Germinal center (tissue), 1 donor: ENCODE measurements at places on chromosomes 2 and 18.

DNA sequence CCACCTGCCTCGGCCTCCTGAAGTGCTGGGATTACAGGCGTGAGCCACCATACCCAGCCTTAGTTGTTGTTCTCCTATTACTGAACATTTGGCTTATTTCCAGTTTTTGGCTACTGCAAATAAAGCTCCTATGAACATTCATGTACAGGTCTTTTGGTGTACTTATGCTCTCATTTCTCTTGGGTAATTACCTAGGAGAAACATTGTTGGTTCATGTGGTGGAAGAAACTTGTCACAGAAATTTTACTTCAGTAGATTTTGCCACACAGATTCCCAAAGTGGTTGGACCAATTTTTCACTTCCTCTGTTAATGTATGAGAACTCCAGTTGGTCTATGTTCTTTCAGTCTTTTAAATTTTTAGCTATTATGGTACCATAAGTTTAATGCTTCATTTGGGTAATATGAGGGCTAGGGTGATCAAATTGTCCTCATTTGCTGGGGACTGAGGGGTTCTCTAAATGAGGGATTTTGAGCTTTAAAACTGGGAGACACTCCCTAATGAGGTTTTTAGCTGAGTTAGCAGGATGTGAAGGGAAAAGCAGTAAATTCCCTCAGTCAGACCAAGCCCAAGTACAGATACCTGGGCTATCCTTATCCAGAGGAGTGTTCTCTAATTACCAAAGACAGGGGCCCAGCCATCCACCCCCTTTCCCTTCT lies 33.9 kb downstream of the MTA3 start:
- no peak for DNase-seq

DNA sequence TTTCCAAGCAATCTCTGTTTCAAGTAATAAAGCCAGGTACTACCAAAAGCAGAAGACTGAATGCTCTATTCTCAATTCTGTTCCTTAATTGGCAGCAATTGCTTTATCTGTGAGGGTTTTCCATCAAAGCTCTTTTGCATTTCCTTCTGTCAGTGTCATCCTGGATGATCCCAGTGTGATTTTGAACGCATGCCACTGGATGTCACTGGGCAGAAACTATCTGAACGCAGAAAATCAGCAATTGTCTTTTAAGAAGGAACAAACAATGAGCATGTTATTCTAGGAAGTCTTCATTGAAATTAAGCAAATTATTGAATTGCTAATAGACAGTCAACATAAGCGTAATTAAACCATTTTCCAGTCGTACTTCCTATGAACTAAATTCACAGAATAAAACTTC lies 259.0 kb upstream of the REG3G start:
- no peak for DNase-seq

DNA sequence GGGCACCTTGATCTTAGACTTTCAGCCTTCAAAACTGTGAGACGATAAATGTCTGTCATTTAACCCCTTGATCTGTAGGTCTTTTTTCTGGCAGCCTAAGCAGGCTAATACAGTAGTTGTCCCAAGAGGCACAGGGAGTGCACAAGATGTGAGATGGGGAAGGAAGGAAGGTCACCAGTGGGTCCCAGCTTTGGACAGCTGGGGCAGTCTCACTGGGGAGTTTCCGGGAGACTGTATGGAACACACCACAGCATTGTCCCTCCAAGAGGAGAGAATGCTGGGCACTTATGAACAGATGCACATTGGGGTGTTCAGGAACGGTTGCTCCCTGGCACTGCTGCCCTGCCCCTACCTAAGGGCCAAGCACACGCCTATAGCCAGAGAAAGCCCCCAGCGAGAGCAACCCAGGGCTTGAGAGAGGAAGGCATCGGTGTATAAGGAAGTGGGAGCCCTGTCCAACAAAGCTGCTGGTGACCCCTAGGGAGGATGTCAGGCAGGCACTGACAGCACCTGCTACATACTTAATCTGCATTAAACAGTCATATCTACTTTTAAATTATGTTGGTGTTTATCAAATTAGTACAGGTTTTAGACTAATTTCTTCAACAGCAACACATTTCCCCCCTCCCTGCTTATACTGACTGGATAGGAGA lies 11.6 kb upstream of the NCK2 start:
- peak; percentile 66 for DNase-seq

DNA sequence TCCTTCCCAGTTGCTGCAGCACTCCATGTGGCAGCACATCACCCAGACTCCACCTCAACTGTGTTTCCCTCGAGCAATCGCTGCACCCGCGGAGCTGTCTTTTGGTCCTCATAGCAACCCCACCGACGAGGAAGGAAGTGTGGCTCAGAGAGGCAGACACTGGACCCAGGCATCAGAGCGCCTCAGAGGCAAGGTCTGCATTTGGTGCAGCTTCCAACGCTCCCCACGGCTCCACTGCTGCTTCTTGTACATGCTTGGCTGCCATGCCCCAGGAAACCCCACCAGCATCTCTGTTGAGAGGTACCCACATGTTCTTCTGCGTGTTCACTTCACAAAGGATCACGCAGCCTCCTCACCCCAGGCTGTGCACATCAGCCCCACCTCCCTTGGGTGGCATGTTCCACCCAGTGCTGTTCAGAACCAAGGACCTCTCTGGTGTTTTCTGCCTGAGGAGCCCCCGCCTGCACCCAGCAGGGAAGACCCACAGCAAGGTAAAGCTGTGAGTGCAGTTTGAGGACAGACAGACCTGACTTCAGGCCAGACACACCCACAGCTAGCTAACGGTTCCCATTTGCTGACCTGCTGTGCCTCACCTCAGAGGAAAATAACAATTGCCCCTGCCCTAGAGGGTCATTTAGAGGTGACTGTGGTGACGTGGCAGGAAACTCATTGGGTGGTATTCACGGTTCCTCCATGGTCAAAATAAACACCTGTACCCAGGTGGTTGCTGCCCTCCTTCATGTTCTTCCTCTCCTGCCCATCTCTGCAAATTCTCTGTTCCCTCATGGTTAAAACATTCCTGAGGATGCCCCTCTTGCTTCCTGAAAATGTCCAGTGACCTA lies 326.3 kb upstream of the MYT1L start:
- no peak for DNase-seq

GRCh38 chr2:198545411-198545810 lies 741.0 kb downstream of the PLCL1 start:
- DNase-seq, result no peak

DNA sequence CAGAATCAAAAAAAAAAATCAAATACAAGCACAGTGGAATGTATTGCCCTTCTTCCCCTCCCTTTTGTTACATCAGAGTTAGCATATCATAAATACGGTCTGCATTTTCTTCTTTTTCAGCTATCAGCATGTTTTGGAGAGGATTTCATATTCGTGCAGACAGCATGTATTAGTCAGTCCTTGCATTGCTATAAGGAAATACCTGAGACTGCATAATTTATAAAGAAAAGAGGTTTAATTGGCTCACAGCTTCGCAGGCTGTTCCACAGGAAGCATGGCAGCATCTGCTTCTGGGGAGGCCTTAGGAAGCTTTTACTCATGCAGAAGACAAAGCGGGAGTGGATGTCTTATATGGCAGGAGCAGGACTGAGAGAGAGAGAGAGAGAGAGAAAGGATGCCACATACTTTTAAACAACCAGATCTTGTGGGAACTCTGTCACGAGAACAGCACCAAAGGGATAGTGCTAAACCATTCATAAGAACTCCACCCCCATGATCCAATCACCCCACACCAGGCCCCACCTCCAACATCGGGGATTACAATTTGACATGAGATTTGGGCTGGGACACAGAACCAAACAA lies 8.9 kb downstream of the IL1B start:
- DNase-seq, result no peak

DNA sequence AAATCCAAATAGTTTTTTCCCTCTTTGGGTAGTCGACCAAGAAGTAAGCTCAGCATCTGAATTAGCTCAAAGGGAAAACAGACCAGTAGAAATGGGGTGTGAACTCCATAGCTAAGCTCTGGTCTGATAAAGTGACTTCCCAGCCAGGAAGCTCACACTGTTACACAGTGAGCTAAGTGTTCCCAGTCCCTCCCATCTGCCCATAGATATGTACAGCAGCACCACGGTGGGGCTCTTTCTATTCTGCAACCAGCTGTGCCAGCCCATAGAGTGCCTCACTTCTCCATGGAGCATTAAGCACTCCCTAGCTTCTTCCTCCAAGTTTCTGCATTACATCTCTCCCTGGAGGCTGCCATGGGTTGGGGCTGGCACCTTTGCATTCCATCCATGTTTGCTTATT lies 27.6 kb upstream of the NEMP2 start:
- DNase-seq, result no peak

DNA sequence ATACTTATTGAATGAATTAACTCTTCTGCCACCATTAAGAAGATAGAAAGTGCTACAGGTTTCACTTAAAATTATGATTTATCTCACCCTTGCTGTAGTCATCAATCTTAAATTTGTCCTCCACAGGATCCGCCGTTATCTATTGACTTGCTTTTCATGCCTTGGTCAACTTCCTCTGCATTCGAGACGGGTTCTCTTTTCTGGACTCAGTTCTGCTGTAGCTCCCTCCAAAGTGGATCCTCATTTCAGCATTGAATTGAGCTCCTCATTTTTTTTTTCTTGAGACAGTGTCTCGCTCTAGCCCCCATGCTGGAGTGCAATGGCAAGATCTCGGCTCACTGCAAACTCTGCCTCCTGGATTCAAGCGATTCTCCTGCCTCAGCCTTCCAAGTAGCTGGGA lies 27.6 kb downstream of the INPP5D start:
- no peak for DNase-seq

DNA sequence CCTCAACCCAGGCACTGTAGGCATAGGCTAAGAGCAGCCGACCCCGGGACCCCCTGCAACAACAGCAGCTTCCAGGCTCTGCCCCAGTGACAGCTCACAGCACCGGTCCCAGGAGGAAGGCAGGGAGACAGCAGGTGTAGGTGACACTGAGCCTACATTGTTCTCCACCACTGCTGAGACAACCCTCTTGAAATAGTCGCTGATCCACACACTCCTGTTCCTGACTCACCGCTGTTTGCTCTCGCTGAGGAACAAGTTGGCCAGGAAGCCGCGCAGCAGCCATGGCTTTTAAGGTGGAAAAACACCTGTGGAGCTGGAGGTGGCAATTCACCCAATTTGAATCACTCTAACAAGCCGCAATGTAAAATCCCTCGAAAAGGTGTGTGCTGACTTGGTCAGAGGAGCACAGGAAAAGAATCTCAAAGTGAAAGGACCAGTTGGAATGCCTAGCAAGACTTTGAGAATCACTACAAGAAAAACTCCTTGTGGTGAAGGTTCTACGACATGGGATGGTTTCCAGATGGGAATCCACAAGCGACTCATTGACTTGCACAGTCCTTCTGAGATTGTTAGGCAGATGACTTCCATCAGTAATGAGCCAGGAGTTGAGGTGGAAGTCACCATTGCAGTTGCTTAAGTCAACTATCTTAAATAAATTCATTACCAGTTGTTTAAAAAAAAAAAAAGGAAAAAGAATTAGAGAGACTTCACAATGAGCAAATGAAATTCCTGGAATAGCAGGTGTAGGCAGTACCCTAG lies 167.5 kb downstream of the ARL4C start:
- DNase-seq, result no peak

DNA sequence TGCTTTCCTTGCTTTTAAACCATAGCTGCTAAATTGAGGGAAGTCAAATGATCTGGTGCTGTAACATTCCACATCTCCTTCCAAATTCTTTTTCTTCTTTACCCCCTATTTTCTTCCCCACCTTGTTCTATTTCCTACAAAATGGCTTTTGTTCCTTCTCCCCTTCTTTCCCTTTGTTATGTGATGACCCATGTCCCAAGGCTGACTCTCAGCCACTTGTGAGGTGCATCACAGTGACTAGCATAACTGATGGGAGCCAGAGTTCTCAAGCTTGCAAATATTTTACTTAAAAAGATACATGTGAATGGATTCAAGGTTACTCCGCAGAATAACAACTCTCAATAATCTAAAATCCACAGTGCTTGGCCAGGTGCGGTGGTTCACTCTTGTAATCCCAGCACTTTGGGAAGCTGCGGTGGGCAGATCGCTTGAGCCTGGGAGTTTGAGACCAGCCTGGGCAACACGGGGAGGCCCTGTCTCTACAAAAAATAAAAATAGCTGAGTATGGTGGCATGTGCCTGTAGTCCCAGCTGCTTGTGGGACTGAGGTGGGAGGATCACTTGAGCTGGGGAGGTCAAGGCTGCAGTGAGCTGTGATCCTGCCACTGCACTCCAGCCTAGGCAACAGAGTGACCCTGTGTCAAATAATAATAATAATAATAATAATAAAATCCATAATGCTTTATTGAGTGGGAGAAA lies 100.1 kb upstream of the CERS6 start:
- DNase-seq, result no peak

DNA sequence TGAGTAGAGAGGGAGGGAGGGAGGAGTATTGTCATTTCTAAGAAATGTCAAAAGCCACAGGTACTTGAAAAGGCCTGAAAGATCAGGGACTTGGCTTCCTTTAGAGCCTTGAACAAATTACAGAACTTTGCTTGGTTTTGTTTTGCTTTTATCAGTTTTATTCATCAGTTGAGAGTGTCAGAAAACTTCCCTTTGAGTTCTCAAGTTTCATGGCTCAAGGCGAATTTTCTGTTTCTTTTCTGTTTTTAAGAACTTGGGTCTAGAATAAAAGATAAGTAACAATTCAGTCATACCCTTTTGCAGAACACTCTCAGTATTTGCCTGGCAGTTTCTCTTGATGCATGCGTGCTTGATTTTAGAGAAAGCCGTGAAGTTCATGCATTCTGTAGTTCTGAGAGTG lies 531.9 kb downstream of the PARD3B start:
- DNase-seq, result no peak

GRCh38 chr2:141941210-141941714 lies 189.6 kb downstream of the LRP1B start:
- DNase-seq, result no peak

DNA sequence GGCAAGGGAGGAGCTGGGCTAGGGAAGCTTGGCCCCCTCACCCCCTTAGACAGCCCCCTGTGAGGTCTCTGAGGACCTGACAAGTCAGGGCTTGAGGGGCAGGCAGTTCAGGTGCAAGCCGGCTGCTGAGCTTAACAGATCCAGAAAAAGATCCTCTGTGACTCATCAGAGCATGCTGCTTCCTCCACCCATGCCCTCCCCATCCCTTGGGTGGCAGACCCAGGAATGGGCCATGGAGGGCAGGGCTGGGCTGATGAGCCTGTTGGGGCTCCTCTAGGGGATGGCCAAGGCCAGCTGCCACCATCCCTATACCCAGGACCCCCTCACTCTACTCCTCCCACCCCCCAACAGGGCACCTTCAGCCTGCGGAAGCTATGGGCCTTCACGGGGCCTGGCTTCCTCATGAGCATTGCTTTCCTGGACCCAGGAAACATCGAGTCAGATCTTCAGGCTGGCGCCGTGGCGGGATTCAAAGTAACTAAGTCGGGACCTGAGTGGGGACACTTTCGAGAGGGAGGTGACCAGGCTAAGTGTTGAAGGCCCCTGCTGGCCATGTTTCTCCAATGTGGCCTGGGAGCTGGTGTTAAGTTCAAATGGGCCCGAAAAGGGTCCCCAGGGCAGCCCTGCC lies 1.9 kb downstream of the SLC11A1 start:
- no peak for DNase-seq

GRCh38 chr2:73983322-73984202 lies 1.1 kb upstream of the TET3 start:
- no peak for DNase-seq

DNA sequence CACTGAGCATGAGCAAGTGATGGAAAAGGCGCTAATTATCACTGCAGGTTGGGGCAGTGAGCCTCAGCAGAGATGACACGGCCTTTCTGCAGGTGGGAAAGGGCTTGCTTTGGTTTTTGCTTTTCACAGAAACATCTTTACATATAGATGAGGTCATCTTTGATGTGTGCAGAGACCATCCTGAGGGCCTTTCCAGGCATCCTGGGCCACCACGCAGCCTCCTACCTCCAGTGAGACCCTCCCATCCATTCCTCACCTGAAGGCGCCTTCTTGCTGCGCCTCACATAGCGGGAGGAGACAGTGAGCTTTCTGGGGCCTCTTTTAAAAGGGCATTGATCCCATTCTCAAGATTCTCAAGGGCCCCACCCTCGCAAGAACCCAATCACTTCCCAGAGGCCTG lies 235.3 kb upstream of the RAB6C start:
- DNase-seq, result no peak
